ENCODE measurements at places on chromosomes 4 and X.

DNA sequence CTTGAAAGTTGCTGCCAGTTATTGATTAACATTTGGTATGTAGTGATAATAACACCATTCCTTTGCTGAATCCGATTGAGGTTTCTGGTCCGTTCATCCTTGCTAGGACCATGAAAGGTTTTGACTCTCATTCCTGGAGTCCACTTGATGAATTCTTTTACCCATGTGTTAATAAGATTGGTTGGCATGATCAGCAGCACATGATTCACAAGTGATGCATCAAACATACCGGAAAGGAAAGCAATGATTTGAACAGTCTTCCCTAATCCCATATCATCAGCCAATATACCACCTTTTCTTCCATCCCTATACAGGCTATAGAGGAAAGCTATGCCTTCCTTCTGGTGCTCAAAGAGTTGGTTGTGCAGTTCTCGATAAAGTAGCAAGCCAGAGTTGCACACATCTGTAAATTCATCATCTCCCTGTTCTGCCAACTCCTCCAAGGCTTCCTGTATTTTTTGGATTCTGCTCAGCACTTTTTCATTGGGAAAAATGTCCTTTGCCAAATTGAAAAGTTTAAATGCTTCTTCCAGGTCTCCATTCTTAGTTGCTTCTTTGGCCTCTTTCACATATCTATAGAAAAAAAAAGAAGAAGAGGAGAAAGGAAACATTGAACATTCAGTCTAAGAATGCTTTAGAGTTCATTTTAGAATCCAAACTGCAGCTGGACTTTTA is 26.7 kb downstream of the PIN4 start:
- no peak for DNase-seq

DNA sequence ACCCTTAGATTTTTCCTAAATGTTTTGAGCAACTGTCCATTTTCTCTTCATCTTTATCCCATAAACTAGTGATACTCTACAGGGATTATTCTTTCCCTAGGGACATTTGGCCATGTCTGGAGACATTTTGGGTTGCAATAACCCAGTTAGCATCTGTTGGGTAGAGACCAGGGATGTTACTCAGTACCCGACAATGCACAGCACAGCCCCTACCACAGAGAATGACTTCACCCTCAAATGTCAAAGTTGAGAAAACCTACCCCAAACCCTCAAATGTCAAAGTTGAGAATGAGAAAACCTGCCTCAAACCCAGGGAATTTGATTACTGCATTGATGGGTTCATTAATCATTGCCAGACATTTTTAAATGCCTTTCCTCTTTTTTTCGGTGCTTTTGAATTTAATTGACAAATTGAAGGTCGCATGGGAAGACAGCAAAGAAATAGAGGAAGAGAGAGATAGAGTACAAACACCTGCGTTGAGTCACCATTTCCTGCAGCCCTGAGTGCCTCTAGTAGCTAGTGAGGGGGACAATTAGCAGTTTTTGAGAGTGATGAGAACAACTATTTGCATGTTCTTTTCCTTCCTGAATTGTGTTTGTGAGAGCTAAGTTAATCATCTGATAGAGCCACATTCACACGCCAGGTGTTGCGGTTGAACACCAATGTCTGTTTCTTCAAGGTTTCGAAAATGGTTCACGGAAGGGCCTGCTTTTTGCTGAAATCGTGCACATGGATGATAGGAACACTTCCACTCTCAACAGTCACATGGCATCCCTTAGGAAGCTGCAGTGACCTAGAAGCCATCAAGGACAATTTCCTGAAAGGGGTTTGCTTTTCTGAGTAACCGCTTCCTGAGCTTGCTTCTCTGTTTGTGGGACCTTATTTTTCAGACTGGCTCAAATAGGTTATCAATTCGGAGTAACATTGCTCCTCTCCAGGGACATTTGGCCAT is 203.9 kb upstream of the VCX3A start:
- DNase-seq = no peak

DNA sequence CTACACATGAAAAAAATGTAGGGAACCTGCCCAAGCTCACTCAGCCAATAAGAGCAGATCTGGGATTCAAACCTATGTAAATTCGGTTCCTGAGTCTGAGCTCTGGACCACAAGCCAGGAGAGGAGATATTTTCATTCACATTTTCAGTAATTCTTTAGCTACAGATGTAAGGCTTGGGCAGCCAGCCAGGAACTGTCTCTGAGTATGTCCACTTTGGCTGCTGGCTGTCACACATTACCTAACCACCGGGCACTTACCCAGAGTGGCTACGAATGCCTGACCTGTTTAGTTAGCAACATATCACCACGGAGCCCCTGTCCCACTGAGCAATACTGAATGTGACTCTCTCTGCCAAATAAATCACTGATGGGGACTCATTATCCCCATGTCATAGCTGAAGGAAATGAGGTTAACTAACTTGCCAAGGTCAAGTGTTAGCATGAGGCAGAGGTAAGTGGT is 15.3 kb downstream of the USP46 start:
- DNase-seq = no peak

DNA sequence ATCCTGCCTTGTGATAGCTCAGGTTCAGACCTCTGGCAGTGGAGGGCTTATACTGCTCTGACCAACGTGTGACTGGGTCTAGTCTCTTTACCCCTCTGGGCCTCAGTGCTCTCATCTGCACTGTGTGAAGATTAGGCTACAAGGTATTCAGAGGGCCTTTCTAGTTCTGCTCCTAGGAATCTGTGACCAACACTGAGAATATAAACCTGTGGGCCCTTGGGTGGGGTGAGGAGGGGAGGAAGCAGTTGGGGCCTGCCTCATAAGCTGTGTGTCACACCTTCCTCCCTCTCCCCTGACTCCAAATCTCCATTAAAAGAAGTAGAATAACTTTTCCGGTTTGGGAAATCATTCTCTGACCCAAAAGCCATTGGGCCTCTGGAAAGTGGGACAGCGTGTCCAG is 66.3 kb upstream of the MSN start:
- no peak for DNase-seq

DNA sequence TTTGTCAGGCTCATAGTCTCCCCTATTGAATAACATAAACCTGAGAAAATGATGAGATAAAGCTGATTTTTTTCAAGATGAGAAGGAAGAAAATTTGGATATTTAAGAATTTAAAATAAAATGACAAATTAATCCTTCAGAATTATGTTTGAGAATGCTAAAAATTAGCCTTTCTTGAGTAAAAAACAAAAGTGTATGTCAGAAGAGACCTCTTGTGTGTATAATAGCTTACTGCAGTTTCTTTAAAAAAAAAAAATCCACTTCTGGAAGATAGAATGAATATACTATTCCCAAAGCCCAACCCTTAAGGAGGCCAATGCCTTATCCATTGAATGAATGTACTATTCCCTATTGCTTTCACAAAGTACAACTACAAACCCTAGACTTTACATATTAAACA is 281.8 kb downstream of the RAPGEF2 start:
- DNase-seq = no peak

GRCh38 chr4:185219551-185220344 is 10.3 kb downstream of the SNX25 start:
- no peak for DNase-seq

GRCh38 chr4:153555730-153556434 is 89.7 kb downstream of the TMEM131L start:
- peak; percentile 55 for DNase-seq

DNA sequence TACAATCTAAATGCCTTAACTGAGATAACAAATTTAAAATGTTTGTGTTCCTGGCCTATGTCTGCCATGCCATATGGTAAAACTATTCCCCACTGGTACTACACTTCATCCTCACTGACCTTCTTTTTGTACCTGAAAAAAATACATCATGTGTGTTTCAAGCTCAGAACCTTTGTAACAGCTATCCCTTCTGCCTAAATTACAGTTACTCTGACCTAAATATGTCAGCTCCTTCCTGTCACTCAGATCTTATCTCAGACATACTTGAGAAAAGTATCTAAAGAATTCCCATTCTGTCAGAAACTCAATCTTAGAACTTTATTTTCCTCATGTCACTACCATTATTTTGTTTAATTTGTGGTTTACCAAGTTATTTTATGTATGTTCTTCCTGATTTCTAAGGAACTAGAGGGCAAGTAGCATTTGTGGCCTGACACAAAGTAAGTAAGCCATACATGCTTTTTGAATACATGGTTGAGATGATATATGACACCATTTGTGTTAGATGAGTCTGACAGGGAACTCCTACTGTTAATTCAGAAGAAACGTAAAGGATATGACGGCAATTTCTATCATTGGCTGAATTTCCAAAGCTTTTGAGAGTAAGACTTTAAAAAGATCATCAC is 456.5 kb upstream of the NDST3 start:
- no peak for DNase-seq

GRCh38 chrX:34656467-34656841 is 631 bp downstream of the TMEM47 start:
- no peak for DNase-seq

GRCh38 chrX:151985955-151986354 is 11.5 kb upstream of the GABRE start:
- no peak for DNase-seq

GRCh38 chrX:55488593-55489313 is 895 bp downstream of the USP51 start:
- DNase-seq = no peak

DNA sequence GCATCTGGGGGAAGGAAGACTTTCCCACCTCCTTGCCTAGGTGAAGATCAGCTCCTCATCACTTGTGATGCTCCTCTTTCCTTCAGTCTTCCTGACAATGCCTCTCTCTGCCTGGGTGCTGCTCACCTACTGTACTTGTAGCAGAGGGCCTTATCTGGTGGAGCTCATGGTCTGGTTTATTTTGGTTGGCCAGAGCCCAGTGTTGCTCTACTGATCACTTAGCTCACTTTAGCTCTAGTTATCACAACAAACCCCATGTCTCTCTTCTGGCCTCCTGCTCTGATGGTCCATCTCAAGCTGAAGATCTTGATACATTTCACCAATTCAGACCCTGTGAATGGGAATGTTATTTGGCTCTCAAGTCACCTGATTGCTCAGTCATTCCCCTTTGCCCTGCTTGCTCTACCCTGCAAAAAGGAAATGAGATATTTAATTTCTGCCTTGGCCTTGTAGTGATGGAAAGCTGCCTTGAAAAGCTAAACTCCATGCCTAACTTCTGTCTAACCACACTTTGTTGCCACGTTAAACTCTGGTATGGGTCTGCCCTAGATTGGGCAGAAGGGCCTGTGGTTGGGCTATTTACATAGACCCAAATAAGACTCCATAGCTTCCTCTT is 30.3 kb upstream of the ADH1C start:
- DNase-seq = no peak
